ENCODE measurements at places on chromosomes 3 and 15. TPM values are rescaled to one million over a fixed set of nuclear protein-coding genes. Genes with fewer than 3 reads are reported as not detected.
A peak's percentile ranks its signal among the peaks of the same experiment; 100 is the strongest.

The LRRC31 gene
- polyA plus RNA-seq = 0.32 TPM

The CFAP91 gene
- 30.3 TPM for polyA plus RNA-seq

GRCh38 chr3:3504686-3505085 is 294.5 kb upstream of the LRRN1 start:
- no peak for DNase-seq

DNA sequence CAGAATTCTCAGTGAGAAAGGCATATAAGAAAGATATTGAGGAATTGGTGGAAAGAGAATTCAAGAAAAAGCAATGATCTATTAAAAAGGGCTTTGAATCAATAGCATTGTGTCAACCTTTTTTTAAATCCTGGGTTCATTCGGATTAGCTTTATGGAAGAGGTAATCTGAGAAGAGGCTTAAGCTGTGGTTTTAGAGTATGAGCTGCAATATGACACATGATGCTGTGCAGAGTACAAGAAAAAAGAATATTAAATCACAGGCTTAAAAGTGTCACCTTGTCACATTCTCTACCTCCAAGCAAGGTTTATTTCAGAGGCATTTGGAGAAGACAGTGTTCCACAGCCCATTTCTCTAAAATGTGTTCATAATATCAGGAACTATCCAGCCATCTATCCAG is 128.9 kb downstream of the RTP4 start:
- DNase-seq = no peak

DNA sequence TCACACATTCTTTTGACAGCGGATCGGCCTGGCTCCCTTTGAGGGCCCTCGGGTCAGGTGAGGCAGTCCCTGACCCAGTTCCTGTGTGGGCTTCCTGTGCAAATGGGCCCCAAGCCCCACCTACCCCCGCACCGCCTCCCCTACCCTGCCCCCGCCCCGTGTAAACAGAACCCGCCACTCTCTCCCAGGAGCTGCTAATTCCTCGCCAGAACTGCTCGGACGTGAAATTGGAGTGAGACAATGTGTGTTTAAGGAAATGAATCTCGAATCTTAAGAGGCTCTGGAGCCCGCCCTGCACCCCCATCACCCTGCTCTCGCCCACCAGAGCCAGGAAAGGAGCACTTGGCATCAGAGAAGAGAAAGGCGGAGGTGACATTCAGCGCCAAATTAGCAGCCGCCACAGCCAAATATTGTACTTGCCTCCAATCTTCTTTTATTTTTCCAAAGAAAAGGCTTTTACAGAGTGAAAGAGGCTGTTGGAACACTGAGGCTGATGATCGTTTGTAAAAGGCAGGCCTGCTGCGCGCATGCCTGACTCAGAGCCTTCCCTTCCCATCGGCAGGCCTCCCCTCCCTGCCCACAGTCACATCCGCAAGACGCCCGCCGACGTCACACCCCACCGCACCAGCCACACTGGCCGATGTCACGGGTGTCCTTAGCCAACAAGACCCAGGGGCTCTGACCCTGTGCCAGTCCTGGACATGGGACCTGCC is 53.1 kb downstream of the CACNA2D2 start:
- DNase-seq = peak; percentile 39

DNA sequence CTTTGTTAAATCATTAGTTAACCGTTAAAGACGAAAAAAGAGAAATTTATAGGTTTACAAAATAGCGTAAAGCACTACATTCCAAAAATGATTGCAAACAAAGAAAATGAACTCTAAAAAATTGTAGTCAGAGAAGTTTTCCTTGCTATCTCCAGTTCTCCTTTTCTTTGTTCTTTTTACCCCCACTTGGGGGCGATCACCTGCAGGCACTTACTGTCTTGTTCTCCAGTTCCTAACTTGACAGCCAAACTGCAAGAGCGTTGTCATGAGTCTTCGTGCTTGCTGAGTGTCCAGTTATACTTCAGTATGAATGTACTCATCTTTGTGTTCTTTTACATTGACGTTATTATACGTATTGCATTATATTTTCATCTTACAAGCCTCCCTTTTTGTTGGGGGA is 54.5 kb downstream of the CHD2 start:
- DNase-seq = no peak

Measured in left renal pelvis (tissue), 4 donors.